Iris pigment epithelial cell (primary cell): ENCODE measurements at places on chromosomes 6 and 20.
A peak's percentile ranks its signal among the peaks of the same experiment; 100 is the strongest.

DNA sequence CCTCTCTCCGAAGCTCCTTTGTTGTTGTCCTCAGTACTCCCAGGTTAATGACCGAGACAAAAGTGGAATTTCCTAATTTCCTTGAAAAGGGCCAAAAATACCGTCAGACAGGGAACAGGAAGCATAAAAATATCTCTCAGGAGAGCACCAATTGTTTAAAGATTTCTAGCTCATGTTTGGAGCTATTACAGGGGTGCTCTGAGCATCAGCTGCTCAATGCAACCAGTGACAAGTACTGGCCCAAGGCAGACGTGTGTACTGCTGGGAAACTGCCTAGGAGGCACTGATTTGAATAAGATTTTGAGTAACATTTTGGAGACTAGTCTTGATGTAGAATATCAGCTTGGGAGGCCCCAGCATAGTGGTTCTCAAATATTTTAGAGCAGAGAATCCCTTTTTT, 17.3 kb downstream of the LAMA4 start:
- no peak for DNase-seq

DNA sequence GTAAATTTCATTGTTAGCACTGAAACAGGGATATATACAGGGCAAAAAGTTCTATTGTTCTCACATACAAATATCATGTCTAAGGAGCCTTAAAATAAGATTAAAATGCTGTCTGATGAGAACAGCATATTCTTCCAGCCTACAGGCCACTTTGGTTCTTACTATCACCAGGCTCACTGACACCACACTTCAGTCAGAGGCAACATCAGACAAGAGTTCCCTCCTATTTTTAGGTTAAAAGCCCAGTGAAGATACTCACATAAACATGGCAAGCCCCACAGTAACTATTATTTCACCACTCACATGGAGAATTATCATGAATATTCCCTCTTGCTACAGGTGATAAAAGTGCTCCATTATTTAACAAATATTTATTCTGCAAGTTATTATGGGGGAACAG, 175.8 kb downstream of the ISM1 start:
- DNase-seq, result no peak

DNA sequence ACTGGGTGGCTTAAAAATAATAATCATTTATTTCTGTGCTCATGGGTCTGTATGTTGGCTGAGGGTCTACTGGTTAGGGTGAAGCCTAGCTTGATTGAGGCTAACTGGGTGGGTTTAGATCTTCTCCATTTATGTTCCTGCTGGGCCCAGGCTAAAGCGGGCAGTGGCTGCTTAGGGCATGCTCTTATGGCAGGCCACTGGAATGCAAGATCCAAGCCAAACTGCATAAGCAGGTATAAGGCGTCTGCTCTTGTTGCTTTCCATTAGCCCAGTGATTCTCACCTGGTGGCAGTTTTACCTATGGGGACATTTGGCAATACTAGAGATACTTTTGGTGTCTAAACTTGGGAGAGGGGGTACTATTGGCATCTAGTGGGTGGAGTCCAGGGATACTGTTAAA, 44.5 kb downstream of the QKI start:
- peak; percentile 15 for DNase-seq

DNA sequence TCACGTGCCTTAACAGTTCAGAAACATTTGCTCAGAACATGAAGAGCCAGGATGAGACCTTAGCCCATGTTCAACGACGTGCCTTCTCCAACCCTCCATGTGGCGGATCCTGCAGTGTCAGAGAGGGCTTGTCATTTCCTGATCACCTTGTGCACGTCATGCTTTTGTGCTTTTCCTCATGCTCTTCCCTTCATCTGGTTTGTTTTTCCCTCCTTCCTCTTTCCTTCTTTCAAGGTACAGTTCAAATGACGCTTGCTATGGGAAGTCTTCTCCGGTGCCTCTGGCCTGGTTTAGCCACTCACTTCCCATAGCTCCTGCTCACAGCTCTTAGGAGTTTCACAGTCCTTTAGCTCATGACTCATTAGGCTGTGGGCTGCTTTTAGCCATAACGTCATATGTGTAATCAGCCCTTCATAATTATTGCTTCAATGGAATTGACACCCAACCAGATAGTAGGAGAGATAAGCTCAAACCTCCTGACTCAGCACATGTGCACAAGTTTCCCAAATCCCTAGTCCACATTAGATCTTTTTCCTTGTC, 102.7 kb upstream of the CNKSR3 start:
- peak; percentile 82 for DNase-seq

GRCh38 chr20:35049776-35050352, 42.7 kb downstream of the TRPC4AP start:
- DNase-seq, result peak; percentile 86

GRCh38 chr6:23403460-23403859, 722.6 kb upstream of the NRSN1 start:
- DNase-seq, result no peak

- no peak for DNase-seq
Measured at GRCh38 chr20:15287329-15287728, 949.9 kb upstream of the FLRT3 start.

DNA sequence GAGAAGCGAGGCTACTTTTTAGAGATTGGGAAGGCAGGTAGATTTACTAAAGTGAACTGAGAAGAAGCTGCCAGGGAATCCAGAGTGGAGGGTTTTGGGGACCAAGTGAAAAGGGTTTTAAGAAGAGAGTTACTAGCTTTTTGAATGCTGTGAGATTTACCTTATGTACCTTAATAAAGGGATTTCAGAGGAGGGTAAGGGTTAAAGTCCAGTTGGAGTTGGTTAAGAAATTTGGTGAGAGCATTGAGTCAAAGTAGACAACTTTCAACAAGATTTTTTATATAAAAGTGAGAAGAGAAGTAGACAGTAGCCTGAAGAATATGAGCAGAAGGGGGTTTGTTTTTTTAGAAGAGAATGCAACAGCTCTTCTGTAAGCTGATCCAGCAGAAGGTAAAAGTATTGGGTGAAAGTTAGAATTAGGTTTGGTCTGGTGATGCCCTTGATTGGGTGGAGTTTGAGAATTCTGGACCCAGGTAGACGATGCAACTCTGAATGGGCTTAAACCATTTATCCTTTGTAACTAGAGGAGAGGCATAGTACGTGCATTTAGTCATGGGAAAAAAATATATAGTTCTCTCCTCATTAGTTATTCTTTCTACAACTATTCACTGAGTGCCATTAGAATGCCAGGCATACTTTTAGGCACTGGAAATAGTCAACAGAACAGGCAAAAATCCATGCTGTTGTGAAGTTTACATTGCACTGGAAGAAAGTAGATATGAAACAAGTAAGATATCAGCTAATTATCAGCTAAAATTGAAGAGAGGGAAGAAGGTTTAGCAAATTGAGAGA, 44.8 kb downstream of the ATRN start:
- peak; percentile 6 for DNase-seq

GRCh38 chr6:154874773-154875592, 120.1 kb upstream of the TIAM2 start:
- no peak for DNase-seq

- no peak for DNase-seq
Measured at GRCh38 chr6:70424291-70424690, 11.0 kb downstream of the FAM135A start.

DNA sequence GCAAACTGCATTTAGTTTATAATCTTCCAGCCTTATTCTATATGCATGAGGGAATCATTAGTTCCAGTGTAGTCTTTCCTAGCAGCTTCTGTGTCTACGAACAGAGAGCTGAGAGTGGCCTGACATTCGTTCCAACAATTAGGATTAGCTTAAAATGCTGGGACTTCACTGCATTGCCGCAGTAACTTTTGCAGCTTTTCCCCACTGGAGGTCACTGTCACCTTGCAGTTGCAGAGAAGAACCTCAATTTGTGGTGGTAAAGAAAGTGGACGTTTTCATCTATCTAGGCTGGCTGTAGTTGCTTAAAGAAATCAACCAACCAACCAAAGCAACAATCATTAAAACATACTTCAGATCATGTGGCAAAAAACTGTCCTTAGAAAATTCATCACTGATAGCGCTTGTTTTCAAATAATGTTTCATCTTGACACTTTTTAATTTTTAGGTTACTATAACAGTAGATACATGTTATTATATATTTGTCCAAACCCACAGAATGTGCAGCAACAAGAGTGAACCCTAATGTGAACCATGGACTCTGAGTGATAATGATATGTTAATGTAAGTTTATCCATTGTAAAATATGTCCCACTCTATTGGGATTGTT, 12.2 kb downstream of the MYLK4 start:
- peak; percentile 67 for DNase-seq

- DNase-seq, result peak; percentile 57
Measured at GRCh38 chr6:41503827-41504465, 42.2 kb upstream of the FOXP4 start.

- DNase-seq, result peak; percentile 12
Measured at GRCh38 chr6:152135755-152136448, 328.4 kb downstream of the ESR1 start.

DNA sequence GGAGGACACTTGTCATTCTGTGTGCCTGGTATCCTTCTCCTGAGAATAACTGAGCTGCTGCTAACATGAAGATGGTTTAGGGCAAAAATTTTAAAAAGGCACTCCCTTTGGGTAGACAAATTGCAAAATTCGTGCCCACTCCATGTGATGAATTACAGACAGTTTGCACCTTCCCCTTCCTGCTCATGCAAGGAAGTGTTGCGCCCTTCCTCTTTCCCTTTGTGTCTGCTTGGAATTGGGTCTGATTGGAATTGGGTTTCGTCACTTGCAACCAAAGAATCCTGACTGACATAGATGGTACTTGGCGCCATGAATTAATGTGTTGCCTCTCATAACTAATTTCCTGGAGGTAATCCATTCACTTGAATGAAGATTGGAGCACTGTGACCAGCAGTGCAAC, 62.3 kb upstream of the SHLD1 start:
- no peak for DNase-seq

DNA sequence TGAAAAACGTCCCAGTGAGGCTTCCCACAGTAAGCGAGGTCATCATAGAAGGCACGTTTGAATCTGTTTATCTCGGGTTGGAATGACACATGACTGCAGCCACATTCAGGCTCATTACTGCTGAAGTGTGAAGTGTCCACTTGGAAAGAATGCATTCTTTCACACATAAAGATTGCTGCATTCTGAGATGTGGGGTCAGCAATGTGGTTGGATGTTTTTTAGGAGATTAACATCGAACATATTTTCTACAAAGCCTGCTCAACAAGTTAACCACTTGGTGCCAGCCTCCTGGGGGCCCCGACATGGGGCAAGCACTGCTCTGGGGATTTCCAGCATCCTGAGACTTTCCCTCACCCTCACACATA, 79.9 kb downstream of the BMP6 start:
- peak; percentile 29 for DNase-seq

DNA sequence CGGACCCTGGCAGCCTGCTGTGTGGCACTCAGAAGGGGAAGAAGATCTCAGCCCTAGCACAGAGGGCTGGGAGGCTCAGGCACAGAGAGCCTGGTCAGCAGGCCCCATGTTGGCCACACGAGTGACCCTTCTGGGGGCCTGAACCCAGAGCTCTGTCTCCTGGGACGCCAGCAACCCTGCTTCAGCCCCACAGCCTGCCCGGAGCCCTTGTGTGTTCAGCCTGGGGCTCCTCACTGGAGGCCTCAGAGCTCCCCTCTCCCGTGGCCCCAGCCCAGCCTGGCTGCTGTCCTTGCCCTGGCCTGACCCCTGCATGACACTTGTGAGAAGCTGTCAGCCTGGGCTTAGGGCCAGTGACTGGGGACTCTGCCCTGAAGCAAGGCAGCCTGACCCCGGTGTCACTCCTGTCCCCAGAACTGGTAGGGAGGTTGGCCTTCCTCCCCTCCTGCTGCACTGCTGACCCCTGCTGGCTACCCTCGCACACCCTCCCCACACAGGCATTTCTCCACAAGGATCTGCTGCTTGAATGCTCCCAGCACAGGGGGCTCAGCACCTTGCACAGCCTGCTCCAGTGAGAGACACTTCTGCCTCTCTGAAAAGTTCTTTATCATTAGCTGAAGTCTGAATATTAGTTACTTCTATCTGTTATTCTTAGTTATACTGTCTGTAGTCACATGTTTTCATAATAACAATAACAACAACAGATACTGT, 15.4 kb upstream of the IP6K3 start:
- DNase-seq, result peak; percentile 28

DNA sequence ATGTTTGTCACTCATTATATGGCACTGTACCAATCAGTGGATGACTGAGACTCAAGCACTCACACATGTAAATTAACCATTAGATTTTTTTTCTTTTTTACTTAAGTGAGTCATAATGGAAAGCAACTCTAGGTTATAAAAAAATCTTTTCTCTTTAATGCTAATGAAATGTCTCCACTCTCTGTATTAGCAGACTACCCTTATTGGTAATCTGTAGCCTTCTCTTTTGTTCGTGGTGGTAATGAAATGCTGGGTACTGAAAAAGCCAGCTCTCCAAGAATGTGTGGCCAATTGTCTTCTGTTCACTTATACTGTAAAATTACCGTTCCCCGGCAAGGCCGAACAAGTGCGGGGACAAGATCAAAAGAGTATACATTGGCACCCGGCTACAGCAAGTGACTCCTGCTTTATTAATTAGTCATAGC, 69.0 kb downstream of the AFG1L start:
- DNase-seq, result no peak

GRCh38 chr6:24394780-24395437, 7.8 kb upstream of the MRS2 start:
- peak; percentile 96 for DNase-seq

DNA sequence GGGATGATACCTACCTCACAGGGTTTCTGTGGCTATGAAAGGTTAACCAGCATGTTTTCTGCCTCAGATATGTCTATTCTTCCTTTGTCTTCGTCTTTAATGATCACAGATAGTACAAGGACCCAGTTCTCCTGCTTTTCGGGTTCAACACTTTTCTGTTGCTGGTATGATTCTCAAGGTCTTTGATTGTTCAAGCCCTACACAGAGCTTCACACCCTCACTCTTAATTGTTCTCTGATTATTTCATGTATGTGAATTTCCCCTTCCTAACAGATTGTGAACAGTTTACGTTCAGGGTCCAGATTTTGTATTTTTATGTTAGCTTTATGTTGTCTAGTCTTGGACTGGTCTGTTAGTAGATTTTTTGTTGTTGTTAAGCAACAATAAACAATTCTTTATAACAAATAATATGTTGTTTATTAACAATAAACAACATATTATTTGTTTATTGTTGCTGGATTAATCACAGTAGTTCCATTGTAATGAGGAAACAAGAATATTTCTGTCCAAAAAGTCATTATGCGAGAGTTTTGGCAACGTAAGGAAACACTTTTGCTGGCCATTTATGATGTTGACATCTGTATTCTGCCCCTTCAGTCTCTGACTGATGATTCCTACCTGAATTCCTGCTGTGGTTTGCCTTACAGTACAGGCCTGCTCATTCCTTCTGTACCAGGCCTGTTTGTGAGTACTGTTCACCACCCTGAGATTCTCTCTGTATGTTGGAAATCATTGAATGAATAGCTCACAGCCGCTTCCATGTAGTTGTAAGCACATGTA, 27.2 kb upstream of the TULP4 start:
- no peak for DNase-seq

DNA sequence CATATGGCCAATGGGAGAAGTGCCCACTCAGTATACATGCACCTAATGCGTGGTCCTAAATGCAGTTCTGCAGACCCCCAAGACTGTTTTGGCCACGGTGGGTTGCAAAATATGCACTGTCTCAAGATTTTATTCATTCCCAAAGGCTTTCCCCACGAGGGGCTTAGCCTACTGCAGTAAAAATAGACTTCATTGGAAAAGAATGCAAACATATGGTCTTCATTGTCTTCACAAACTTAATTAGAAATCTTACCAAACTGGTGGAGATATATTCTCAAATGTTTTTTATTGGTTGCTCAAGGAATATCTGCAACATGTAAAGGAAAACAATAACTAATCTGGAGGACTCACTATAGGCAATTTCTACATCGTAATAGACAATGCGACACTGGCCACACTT, 31.6 kb upstream of the PRL start:
- DNase-seq, result no peak

GRCh38 chr6:34696739-34697543, at the start of gene ILRUN:
ILRUN (minus strand) TSS chr6:34696767; CDS start chr6:34696603, 164 bp downstream.
- DNase-seq, result peak; percentile 94

GRCh38 chr6:4736371-4736873, 39.8 kb upstream of the CDYL start:
- no peak for DNase-seq
